DMS53 (cell line): ENCODE measurements at places on chromosomes 3 and 15.

DNA sequence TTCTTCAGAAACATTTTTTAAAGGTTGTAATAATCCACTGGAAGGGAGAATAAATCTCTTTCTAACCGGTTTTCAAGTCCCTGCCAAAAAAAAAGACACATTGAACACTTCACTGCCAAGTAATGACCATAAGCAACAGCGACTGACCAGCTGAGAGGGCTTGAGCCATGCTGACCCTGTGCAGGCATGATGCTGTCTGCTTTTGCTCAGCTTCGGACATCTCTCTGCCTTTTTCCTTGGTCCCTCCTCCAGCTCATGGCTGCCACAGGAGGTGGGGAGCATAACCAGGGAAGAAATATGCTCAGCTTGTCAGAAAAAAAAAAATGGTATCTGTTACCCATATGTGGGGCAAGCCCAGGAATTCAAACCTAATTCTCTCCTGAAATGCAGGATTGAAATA, 1.5 kb downstream of the IGSF10 start:
- no peak for DNase-seq

GRCh38 chr3:53795176-53795575, 51.0 kb downstream of the CHDH start:
- no peak for DNase-seq

DNA sequence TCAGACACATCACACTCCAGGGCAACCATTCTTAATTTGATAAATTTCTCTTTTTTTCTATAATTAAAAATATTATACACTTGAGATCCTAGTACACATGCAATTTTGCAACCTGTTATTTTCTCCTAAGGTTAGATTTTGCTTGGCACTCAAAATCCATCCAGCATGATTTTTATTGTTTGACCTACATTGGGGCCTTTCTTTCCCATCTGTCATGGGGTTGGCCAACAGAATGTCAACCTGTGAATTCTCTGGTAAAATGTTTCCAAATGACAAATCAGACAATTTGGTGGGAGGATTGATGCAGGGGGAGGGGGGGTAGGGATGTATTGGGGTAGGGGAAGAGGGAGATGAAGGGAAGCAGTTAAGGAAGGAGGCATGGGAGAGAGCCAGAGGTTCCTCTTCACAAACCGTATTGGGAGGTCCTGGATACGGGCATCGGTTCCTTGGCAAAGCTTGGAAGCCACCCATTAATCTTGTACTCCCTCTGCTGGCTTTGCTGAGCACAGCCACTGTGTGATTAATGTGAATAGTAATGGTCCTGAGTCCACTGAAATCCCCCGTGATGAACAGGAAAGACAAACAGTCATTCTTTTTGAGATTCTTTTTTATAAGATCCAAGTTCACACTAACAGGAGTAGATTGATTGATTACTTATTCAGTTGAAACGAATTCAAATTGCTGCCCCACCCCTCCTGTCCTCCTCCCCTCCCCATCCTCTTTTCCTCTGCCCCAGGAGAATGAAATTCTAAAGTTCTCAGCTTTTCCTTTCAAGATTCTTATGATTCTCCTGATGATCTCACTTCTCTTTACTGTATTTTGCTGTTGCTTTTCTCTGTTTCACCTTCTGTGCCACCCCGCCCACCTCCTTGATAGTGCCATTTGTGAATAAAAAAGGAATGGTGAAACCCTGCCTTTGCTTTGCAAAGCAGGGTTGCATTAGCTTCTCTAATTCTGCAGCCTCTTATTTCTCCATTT, 82.2 kb upstream of the SLC25A26 start:
- peak; percentile 67 for DNase-seq

GRCh38 chr15:70120958-70121623, 23.4 kb upstream of the TLE3 start:
- DNase-seq: no peak

- no peak for DNase-seq
These were observed 17.1 kb upstream of the ITPKA start for GRCh38 chr15:41476416-41477048.

DNA sequence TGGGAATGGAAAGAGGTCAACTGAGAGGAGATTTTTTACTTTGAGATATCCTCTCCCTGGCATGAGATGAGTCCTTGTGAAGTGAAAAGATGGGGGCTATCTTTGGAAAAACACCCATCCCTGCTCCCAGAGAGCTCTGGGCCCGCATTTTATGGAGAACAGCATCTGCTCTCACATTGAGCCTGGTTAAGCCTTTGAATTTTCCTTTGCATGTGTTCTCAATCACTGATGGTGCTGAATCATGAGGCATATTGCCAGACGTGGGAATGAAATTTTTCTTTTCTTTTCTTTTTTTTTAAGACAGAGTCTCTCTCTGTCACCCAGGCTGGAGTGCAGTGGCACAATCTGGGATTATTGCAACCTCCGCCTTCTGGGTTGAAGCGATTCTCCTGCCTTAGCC, 24.4 kb downstream of the TMEM45A start:
- no peak for DNase-seq

GRCh38 chr3:22366781-22367180, 615.8 kb upstream of the ZNF385D start:
- no peak for DNase-seq

DNA sequence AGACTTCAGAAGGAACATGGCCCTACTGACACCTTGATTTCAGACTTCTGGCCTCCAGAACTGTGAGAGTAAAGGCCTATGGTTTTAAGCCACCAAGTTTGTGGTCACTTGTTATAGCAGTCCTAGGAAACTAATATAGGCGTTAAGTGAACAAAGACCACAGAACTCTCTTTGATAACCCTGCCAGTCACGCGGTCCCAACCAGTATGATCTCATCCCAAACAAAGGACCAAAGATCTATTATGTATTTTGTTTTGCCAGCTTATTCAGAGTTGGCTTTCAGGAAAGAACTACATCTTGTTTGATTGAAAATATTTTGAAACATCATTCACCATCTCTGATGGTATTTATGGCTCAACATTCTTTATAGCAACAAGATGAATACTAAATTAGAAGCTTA, 294.4 kb upstream of the SLCO3A1 start:
- DNase-seq: peak; percentile 12

DNA sequence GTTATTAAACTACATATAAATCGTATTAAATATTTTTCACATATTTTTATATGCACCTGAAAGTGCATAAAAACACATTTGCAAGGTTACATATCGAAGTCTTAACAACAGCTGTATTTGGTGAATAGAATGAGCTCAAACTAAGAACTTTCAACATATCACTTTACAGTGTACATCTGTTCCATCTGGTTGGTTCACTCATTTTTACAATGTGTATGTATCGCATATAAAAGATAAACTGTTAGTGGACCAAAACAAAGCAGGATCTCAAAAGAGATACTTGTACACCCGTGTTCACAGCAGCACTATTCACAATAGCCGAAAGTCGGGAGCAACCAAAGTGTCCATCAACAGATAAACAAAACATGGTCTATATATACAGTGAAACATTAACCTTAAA, 55.8 kb downstream of the TBL1XR1 start:
- DNase-seq: no peak

DNA sequence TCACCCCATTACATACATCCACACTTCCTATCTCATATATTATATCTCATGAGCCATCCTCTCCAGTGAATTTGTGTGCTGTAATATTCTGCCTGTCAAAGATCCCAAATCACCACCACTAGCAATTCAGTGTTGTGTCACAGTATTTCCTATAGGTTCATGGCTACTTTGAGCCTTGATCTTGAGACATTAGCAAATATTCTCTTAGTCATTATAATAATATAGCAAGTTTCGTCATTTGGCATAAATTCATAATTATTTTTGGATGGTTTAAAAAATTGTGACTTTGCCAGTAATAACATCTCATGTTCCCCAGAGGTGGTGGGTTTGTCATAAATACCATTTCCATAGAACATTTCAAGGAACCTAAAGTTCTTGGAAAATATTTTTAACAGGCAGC, 47.7 kb downstream of the CMSS1 start:
- DNase-seq: no peak
